ENCODE measurements at places on chromosomes 13 and 19. TPM values are rescaled to one million over a fixed set of nuclear protein-coding genes. Genes with fewer than 3 reads are reported as not detected.

- peak within 1 kb of the TSS; percentile 35 for H3K4me3 ChIP-seq
- no peaks in the 10 kb centered on the region for H3K4me1 ChIP-seq
- H3K27ac ChIP-seq = no peak within 1 kb of the TSS
- H3K27me3 ChIP-seq = peaks cover 44% of the 10 kb centered on the region
- no peaks in the 10 kb centered on the region for H3K36me3 ChIP-seq
Measured at GRCh38 chr19:1000095-1000494, at the start of gene GRIN3B. GRIN3B (plus strand) TSS chr19:1000419; CDS start chr19:1000438, 19 bp downstream.

DNA sequence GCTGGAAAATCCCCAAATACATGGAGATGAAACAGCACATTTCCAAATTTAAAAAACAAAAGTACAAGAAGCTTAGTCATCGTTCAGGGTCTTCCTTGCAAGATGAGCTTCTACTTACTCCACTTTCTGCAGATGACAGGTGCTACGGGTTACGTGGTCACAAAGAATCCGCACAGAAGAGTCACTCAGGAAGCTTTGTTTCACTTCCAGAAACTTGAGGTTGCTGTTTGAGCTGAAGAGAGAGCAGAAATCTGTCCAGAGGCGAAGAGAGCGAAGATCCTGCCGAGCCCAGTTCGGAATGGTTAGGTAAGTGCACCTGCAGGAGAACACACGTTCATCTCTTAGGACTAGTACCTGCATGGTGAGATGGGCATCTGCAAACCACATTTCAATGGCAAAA is 9.4 kb downstream of the NLRP7 start:
- DNase-seq = no peak
- no peak overlapping the region for H3K4me3 ChIP-seq
- no peaks in the 10 kb centered on the region for H3K27me3 ChIP-seq
- H3K4me1 ChIP-seq = no peaks in the 10 kb centered on the region

- H3K4me1 ChIP-seq = peaks cover 24% of the 10 kb centered on the region
- peaks cover 23% of the 10 kb centered on the region for H3K36me3 ChIP-seq
- DNase-seq = no peak
- H3K27ac ChIP-seq = no peak overlapping the region
Measured at GRCh38 chr13:26219726-26220125, 2.4 kb downstream of the RNF6 start.

- H3K27me3 ChIP-seq = no peaks in the 10 kb centered on the region
- H3K4me3 ChIP-seq = no peak overlapping the region
- no peak overlapping the region for H3K27ac ChIP-seq
- DNase-seq = no peak
Measured at GRCh38 chr19:38809592-38810252, 3.0 kb downstream of the LGALS4 start.

- peaks cover 5% of the 10 kb centered on the region for H3K4me1 ChIP-seq
- H3K27ac ChIP-seq = peak overlapping the region; percentile 87
- H3K4me3 ChIP-seq = peak overlapping the region; percentile 83
- no peaks in the 10 kb centered on the region for H3K36me3 ChIP-seq
Measured at GRCh38 chr19:50368649-50369570, 3.5 kb upstream of the NAPSA start.

DNA sequence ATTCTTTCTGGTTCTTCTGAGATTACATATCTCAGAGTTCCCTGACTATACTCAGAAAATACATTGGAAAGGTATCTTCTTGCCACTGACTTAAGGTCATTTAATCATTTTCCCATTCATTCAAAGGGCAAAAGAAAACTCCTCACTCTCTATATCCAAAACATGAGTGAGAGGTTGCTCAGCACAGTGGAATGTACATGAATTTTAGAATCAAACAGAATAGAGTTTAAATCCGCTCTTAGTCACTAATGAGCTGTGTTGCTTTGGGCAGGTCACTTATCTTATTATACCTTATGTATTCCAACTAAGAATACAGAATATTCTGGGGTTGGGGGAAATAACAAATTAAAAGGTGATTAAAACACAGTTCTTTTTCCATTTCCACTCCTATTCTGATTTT is 452.6 kb upstream of the KLF12 start:
- no peaks in the 10 kb centered on the region for H3K27me3 ChIP-seq
- H3K36me3 ChIP-seq = no peaks in the 10 kb centered on the region
- H3K27ac ChIP-seq = no peak overlapping the region

DNA sequence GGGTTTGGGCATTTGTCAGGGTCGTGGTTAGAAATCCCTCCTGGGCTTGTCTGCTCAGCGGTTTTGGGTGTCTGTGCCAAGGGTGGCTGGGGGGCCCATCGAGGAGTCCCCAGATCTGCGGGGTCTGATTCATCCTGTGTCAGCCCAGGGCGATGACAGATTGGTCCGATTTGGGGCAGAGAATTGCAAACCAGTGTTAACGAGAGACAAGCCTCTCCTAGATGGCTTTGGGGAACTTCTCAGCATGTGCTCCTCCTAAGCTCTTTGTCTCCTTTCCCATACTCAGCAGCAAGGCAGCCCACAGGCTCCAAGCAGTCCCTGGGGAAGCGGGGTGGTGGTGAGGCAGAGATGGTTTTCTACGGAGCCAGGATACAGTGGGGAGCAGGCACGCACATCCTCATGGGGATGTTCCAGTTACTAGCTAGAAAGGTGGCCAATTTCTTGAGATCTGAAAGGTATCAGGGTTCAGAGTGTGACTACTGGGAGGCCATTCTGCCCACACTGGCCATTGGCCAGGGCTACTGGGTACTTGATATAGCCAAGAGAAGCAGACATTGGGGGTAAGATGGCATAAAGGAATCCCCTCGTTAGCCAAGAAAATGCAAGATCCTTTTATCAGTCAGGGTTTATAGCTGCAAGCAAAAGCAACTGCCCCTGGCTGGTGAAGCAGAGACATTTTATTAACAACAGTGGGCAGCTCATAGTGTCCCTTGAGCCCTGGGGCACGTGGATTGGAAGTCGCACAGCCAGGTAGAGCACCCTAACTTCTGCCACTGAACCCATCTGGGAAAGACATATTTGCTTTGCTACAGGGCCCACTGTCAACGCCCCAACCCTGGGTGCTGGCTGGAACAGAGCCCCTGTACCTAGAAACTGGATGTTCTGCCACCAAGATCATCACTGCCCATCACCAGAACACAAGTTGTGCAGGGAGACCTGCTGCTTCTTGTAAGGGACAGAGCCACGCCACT is 63.6 kb downstream of the RGCC start:
- DNase-seq = no peak
- no peak overlapping the region for H3K27ac ChIP-seq
- H3K4me1 ChIP-seq = peaks cover 9% of the 10 kb centered on the region
- no peaks in the 10 kb centered on the region for H3K36me3 ChIP-seq

DNA sequence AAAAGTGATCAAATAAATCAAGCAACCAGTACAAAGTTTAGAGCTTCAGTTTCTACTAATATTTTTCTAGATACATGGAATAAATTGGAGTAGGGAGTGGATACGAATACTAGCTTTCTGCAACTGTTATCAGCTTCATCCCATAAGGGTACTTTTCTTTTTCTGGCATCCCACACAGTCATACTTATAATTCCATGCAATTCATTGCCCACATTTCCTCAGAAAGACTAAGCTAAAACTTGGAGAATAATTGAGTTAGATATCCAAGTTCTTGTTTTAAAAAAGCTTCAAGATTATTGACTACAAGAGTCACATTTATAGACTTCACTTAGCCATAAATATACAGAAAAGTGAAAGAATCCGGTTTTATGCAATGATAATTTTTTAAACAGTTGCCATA is 186.9 kb downstream of the OLFM4 start:
- no peak overlapping the region for H3K27ac ChIP-seq
- H3K27me3 ChIP-seq = no peaks in the 10 kb centered on the region
- DNase-seq = no peak

- H3K27ac ChIP-seq = peak overlapping the region; percentile 51
- peak overlapping the region; percentile 24 for H3K4me3 ChIP-seq
- H3K36me3 ChIP-seq = no peaks in the 10 kb centered on the region
- peaks cover 12% of the 10 kb centered on the region for H3K4me1 ChIP-seq
- H3K27me3 ChIP-seq = peaks cover 59% of the 10 kb centered on the region
- DNase-seq = no peak
Measured at GRCh38 chr13:46389457-46390451, 2.7 kb upstream of the RUBCNL start.

GRCh38 chr19:55698256-55698655 is 23.2 kb downstream of the EPN1 start:
- no peaks in the 10 kb centered on the region for H3K27me3 ChIP-seq
- H3K4me1 ChIP-seq = peaks cover 7% of the 10 kb centered on the region
- no peak overlapping the region for H3K4me3 ChIP-seq
- no peak for DNase-seq
- peak overlapping the region; percentile 82 for H3K27ac ChIP-seq

- H3K36me3 ChIP-seq = peaks cover 15% of the 10 kb centered on the region
- no peaks in the 10 kb centered on the region for H3K27me3 ChIP-seq
- no peak for DNase-seq
- H3K4me3 ChIP-seq = no peak overlapping the region
Measured at GRCh38 chr19:54196536-54196935, 4.1 kb upstream of the RPS9 start.

- peaks cover 36% of the 10 kb centered on the region for H3K27me3 ChIP-seq
- H3K27ac ChIP-seq = no peak overlapping the region
- peaks cover 11% of the 10 kb centered on the region for H3K4me1 ChIP-seq
- DNase-seq = no peak
Measured at GRCh38 chr13:36412736-36413135, 19.6 kb upstream of the CCNA1 start.

DNA sequence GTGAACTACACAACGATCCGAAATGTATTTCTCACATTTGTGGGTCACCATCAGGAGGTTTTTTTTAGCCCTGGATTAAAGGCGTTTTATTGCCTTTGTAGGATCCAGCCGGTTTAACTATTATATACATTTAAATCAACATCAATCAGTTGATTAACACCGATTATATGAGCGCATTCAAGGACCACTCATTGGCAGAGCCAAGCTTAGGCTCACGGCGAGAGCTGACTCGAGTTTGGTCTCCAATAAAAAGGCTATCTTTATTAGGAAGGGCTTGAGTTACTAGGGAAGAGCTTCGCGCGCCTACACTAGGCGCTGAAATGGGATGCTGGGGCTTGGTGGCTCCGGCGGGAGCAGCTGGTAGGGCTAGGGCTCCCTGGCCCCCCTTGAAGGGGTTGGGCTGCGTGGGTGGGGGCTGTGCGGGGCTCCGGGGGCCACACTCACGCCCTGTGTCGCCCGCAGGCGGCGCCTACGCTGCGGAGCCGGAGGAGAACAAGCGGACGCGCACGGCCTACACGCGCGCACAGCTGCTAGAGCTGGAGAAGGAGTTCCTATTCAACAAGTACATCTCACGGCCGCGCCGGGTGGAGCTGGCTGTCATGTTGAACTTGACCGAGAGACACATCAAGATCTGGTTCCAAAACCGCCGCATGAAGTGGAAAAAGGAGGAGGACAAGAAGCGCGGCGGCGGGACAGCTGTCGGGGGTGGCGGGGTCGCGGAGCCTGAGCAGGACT is 4.2 kb downstream of the PDX1 start:
- H3K36me3 ChIP-seq = peaks cover 71% of the 10 kb centered on the region
- DNase-seq = peak; percentile 22
- H3K27me3 ChIP-seq = no peaks in the 10 kb centered on the region
- peaks cover 43% of the 10 kb centered on the region for H3K4me1 ChIP-seq
- H3K27ac ChIP-seq = peak overlapping the region; percentile 97

DNA sequence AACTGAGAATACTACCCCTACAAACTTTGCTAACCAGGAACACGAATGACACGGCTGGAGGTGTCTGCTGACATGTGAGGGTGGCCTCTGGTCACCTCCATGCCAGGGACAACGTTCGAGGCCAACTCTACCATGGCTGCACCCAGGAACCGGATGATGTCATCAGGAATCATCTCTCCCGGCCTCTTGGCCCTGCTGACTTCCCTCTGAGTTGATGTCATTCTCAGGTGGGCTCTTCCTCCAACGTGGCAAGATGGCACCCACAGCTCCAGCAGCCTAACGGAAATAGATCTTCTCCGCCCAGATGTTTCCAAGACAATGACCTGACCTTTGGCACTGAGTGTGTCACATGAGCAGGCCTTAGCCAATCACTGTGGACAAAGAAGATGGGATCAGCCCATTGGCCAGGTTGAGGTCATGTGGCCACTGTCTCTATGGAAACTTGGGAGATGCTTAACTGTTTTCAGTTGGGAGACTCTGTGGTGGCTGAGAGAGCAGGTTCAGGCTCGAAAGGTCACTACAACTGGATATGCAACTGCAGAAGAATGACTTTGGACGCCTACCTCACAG is 15.0 kb downstream of the MBD3L2B start:
- H3K36me3 ChIP-seq = peaks cover 3% of the 10 kb centered on the region
- H3K4me1 ChIP-seq = no peaks in the 10 kb centered on the region
- DNase-seq = no peak
- no peak overlapping the region for H3K4me3 ChIP-seq
- no peak overlapping the region for H3K27ac ChIP-seq

GRCh38 chr13:32264407-32264806 is 50.8 kb downstream of the ZAR1L start:
- no peak overlapping the region for H3K27ac ChIP-seq
- H3K4me3 ChIP-seq = no peak overlapping the region
- DNase-seq = no peak
- H3K27me3 ChIP-seq = no peaks in the 10 kb centered on the region
- peaks cover 5% of the 10 kb centered on the region for H3K4me1 ChIP-seq

DNA sequence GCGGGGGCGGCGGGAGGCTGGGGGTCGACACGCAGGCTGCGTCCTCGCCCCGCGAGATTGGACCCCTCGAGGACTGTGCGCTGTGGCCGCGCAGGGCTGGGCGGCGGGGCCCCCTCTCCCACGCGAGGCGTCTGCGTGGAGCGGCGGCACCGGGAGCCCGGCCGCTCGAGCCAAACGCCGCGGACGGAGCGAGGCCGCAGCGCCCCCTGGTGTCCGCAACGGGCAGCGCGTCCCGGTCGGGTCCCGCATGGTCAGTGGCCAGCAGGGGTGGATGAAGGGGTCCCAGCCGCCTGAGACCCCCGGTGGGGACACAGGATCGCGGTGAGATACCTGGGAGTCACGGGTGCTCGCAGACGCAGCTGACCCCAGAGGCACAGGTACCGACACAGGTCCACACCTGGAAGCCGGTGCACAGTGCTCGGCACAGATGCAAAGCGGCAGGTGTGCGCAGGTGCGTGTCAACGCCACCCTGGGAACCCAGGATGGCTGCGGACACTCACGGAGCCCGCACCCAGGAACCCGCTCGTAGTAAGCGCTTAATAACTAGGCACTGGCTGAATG is 2.1 kb upstream of the CIRBP start:
- DNase-seq = peak; percentile 82
- peaks cover 49% of the 10 kb centered on the region for H3K4me1 ChIP-seq
- H3K27ac ChIP-seq = peak overlapping the region; percentile 86
- peak overlapping the region; percentile 3 for H3K4me3 ChIP-seq

DNA sequence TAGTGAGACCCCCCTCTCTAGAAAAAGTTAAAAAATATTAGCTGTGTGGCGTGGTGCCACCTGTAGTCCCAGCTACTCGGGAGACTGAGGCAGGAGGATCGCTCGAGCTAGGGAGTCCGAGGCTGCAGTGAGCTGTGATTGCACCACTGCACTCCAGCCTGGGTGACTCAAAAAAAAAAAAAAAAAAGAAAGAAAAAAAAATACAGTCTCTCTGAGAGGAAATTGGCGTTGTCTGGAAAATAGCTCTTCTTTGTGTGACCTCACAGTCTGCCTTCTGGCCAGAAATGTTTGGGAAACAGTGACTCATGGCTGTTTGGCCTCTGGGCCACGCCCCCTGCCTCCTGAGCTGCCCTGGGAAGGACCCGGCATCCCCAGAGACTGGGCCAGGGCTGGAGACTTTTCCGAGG is 10.7 kb downstream of the MARCHF2 start:
- H3K27ac ChIP-seq = peak overlapping the region; percentile 90
- peaks cover 11% of the 10 kb centered on the region for H3K4me1 ChIP-seq
- no peak overlapping the region for H3K4me3 ChIP-seq
- peak; percentile 25 for DNase-seq
- no peaks in the 10 kb centered on the region for H3K27me3 ChIP-seq
- peaks cover 3% of the 10 kb centered on the region for H3K36me3 ChIP-seq

PDS5B gene
- total RNA-seq = 58.8 TPM

RASGRP4 gene
- total RNA-seq = not detected

GNG7 gene
- 11.3 TPM for total RNA-seq

ERFL gene
- 0.84 TPM for total RNA-seq

GARRE1 gene
- 31.9 TPM for total RNA-seq

TRIP10 gene
- total RNA-seq = 48.2 TPM

ZNF578 gene
- total RNA-seq = 3.0 TPM

CACNA1A gene
- total RNA-seq = 47.2 TPM
